Left ventricle myocardium superior (tissue), 1 donor: ENCODE measurements at places on chromosomes 2 and 18.

DNA sequence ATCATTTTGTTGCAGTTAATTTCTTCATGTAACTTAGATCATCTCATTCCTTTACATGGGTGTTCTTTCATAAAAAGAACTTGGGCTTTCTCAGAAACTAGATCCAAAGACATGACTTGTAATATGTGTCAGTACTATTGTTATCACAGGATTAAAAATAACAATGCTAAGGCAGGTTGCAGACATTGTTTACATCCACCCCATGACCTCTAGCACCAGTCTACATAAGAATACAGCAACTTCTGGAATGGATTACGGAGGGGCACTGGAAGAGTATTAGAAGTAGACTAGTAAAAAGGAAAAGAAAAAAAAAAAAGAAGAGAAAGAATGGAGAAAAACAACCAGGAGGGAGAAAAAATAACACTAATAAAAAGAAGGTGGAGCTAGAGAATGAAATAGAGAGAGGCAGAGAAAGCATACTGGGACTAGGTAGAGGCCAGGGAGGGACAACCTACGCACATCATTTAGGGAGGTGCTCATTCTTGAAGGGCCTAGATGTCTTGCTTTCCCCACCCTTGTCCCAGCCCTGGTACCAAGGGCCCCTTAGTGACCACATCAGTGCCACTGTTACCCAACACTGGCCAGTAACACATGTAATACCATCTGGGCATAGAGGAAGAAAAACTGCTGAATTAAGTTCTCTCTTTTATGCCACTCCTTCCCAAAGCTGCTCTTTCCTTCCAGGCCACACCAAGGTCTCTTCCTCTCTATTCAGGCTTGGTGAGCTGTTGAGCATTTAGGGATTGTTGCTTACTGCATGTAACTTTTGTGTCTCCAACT, 70.6 kb upstream of the KLF7 start:
- no peak for DNase-seq

DNA sequence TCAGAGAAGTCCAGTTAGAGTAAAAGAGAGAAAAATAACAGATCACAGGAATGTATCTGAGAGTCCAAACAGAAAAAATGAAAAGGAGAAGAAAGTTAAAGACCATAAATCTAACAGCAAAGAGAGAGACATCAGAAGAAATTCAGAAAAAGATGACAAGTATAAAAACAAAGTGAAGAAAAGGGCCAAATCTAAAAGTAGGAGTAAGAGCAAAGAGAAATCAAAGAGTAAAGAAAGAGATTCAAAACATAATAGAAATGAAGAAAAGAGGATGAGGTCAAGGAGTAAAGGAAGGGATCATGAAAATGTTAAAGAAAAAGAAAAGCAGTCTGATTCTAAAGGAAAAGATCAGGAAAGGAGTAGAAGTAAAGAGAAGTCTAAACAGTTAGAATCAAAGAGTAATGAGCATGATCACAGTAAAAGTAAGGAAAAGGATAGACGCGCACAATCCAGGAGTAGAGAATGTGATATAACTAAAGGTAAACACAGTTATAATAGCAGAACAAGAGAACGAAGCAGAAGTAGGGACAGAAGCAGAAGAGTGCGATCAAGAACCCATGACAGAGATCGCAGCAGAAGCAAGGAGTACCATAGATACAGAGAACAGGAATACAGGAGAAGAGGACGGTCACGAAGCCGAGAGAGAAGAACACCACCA, 52.4 kb downstream of the PPIG start:
- no peak for DNase-seq

GRCh38 chr18:10033016-10033399, 119.2 kb downstream of the VAPA start:
- DNase-seq, result no peak

DNA sequence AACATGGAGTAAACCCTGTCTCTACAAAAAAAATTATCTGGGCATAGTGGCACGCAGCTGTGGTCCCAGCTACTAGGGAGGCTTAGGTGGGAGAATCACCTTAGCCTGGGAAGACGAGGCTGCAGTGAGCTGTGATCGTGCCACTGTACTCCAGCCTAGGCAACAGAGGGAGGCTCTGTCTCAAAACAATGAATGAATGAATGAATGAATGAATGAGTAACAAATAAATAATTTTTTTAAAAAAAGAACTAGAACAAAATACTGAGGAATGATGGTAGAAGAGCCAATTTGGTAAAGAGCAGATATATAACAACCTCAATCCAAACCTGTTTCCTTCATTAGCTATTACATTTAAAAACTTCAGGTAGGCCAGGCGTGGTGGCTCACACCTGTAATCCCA, 60.1 kb downstream of the STRN start:
- no peak for DNase-seq

- DNase-seq, result no peak
Measured at GRCh38 chr2:48531141-48531648, 1.2 kb downstream of the STON1 start.

DNA sequence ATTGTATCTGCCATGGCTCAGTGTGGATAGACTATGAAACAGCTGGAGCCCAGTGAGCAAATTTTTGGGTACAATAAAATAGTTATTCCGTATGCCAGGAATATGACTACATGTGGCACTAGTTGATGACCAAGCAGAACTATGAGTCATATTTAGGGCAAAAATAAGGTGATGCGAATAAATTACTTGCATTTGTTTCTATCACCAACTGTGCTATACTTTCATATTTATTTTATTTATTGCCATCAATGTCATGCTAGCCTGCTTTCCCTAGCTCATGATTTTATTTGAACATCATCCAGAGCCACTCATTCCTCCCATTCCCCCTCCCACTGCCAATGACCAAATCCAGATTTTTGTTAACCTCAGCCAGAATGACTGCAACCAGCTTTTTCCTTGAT, 13.3 kb upstream of the FAP start:
- DNase-seq, result no peak

DNA sequence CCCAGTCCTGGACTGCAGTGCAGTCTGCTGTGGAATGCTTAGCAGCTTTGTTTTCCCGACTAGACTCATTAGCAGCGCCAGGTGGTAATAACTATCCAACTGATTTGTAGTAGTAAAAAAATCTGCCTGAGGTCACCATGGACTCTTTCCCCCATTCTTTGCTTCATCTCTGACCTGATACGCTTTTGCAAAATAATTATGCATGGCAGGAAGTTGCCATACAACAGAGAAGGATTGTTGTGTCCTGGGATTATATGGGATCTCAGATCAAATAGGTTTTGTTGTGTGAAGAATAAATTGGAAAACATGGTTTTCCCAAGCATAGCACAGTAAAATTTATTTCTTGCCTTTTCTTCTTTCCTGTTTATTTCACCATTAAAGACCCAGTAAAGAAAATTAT, 72.4 kb upstream of the ATP5MC3 start:
- DNase-seq, result no peak

DNA sequence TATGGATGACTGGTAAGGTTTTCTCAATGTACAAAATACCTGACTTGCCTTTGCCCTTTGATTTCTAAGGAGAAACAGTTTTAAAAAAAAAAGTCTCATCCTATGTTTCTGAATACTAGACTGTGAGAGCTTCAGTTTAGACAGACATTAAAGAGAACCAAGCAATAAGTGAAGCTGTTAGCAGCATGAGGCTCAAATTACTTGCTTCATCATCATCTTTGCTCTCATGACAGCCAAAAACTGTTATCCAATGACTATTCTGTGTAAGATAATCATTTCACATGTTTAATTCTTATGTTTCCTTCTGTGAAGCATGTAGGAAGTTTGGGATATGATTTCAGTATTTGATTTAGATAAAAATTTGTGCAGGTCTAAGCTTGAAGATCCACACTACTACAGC, 129.2 kb downstream of the COMMD1 start:
- no peak for DNase-seq

- DNase-seq, result no peak
Measured at GRCh38 chr18:2985628-2986027, 27.3 kb downstream of the LPIN2 start.

GRCh38 chr2:51079945-51080344, 48.0 kb upstream of the NRXN1 start:
- no peak for DNase-seq

GRCh38 chr2:73043276-73043675, 28.2 kb downstream of the SFXN5 start:
- DNase-seq, result no peak

GRCh38 chr2:58541511-58541910, 300.4 kb upstream of the FANCL start:
- DNase-seq, result no peak

GRCh38 chr2:26650713-26651469, 9.7 kb upstream of the CIB4 start:
- no peak for DNase-seq

DNA sequence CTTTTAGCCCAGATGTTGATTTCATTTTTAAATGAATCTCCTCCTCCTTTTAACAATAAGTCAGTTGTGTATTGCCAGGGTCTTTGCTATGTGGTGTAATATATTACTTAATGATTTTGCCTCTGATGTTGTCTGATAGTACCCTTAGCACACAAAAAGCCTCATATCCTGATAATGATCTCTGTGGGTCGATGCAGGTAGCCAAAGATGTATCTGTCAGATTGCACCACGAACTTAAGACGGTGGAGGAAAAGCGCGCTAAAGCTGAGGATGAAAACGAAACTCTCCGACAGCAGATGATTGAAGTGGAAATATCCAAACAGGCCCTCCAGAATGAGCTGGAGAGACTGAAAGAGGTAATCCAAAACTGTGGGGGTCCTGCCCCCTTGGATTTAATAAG, 14.8 kb downstream of the MTCL1 start:
- no peak for DNase-seq

GRCh38 chr2:134073023-134073422, 180.8 kb upstream of the MGAT5 start:
- no peak for DNase-seq

- DNase-seq, result no peak
Measured at GRCh38 chr2:105761931-105762515, 17.3 kb downstream of the NCK2 start.

GRCh38 chr2:55141572-55142413, 90.3 kb downstream of the CLHC1 start:
- no peak for DNase-seq

DNA sequence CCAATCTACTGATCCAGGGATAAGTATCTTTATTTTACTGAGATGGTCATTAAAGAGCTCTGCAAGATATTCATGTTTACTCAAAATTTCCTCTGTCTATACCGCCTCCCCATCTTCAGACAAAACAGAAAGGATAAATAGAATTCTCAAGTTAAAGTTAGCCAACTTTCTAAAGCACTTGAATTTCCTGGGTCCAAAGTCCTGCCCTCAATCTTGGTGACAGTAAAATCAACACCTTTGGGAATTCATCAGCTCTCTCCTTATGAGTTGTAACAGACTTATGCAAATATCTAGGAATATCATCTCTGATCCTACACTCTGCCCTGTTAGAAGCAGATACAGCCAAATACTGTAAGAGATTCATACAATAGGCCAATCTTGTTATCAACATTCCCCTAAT, 122.5 kb upstream of the HAAO start:
- DNase-seq, result no peak

DNA sequence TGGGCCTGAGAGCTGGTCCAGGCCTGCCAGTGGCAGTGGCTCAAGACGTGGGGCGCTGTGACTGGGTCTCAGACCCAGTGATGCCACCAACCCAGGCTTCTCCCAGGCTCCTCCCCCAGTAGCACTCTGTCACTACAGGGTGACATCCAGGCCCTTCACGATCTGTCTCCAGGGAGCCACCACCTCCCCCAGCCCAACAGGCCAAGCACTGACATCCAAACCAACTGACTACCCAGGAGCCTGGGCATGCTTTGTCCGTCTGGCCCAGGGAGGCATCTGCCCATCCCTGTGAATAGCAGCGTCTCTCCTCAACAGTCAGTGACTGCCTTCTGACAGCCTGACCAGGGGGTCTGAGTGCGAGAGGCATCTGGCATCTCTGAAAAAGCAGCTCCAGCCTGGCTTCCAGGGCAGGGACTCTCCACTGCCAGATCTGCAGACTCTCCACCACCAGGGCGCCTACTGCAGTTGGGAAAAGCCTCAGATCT, 13.0 kb downstream of the TEX44 start:
- DNase-seq, result peak; percentile 69

DNA sequence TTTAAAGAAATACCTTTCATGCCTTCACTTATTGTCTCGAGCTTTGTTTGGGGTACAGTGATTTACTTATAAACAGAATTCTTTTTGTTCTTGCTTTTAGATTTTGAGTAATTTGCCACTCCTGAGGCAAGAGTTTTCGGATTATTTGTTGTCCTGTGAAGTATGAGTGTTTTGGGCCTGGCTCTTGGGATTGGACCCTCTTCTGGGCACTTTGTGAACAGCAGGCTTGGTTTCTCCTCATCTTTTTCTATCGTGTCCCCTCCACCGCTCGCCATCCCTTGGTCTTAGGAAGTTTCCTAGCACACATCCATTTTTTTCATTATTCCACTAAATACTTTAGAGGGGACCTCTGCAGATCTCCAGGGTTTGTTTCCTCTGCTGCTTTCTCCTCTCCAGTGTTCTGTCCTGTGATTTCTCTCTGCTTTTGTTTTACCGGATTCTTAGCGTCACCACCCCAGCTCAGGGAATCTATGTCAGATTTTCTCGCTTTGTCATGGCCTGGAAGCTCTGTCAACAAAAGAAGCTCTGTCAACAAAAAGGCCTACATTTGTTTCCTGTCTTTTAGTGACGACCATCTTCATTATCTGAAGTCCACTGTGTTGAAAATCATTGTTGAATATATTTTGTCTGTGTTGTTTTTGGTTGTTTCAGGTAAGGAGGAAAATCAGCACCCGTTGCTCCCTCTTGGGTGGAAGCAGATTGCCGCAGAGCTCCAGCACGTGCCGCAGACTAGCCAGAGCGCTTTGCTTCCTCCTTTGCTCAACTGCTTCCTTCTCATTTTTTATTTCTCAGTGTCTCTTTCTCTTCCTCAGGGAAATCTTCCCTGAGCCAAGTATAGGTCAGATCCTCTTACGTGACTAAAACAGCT, 27.8 kb downstream of the ANKRD62 start:
- no peak for DNase-seq

GRCh38 chr2:170377500-170378207, 199.7 kb downstream of the MYO3B start:
- DNase-seq, result no peak

DNA sequence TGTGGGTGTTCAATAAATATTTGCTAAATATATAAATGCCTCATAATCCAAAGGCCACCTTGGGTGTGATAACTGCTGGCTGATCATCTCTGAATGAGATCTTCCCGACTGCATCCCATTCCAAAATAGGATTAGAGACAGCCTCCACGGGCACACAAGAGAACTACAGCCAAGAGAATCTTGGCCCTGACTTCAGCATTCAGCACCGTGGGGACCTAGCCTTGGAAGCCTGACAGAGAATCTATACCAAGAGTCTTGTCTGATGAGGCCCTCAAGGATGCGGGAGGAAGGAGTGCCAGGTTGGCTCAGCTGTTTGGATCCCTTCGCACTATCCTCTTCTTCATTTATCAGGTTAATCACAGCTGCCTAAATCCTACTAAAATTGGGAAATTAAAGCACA, 85.8 kb downstream of the RBM43 start:
- DNase-seq, result no peak
